Stimulated activated CD4-positive, alpha-beta T cell treated with anti-CD3 and anti-CD28 coated beads, Interleukin-1b, Interleukin-23, amount 100 ng/mL, for 24 hours (primary cell): ENCODE measurements at places on chromosomes 5 and 9.
A peak's percentile ranks its signal among the peaks of the same experiment; 100 is the strongest.

DNA sequence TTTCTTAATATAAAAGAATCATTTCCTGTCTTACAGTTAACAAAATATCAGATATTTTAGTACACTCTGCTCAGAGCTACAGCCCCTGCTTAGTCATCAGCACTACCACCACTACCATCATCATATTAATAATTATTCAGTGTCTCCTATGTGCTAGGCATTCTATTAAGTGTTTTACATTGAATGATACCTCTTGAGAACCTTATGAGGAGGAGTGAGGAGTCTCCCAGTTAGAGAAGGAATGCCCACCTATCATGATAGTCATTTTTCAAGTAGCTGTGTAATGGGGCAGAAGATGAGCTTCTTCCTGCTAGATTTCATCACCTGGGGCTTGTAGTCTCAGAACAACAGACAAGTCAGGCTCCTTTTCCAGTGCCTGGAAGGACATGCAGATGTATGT, 238.0 kb downstream of the TRIM32 start:
- DNase-seq: no peak

DNA sequence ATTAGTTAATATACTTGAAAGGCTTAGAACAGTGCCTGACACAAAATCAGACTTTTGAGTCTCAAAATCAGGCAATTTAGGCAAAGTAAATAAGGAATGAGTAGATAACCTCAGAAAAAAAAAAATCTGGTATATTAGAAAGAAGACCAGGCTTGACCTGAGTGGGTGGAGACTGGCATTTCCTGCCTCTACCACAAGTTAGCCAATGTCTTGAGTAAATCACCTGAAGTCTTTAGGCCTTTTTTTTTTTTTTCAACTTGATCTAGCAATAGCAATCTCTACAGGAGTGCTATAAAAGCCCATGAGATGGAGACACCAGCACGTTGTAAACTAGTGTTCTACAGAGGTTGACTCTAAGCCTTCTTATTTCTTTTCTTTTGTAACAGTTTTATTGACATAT, 104.2 kb upstream of the RASEF start:
- DNase-seq: no peak

DNA sequence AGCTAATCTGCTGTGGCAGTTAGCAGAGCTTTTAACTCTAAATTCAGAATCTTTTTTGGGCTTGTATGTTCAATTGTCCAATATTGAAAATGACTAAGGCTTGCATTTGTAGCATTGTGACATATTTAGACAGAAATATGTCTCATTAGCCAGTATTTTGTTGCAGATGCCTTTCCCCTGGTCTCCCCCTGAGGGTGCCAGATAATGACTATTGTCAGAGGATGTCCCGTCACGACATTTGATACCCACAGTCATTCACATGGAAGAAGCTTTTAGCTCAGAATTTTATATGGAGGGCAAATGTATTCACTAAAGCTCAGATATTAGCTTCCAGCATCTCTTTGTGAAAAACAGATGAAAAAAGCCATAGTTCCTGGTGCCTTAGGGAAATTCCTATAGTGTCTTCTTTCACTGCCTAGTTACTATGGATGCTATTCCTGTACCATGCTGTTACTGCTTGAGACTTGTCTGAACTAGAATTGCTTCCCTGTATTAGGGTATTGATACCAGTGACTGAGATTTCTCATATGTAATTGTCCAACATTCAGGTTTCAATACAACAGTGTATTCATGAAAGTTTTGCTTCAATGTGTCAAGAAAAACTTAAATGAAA, 96.2 kb downstream of the CCDC192 start:
- no peak for DNase-seq

DNA sequence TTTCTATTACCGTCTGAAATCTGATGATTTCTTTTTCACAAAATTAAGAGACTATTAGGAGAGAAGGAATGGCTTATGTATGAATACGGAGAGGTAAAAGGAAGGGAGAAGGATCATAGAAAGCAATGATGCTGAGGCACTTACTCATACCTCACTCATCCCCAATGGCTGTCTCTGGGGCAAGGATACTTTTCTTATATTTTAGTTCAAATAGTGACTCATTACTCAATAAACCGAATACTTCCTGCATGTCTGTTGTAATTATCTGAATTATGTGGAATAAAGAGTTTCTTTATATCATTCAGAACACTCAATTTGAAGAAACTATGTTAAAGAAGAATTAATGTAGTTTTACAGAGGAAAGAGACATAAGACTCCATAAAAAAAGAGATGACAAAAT, 284.5 kb upstream of the NUDT12 start:
- DNase-seq: no peak

GRCh38 chr5:59768152-59769040, 125.1 kb downstream of the PDE4D start:
- peak; percentile 2 for DNase-seq

DNA sequence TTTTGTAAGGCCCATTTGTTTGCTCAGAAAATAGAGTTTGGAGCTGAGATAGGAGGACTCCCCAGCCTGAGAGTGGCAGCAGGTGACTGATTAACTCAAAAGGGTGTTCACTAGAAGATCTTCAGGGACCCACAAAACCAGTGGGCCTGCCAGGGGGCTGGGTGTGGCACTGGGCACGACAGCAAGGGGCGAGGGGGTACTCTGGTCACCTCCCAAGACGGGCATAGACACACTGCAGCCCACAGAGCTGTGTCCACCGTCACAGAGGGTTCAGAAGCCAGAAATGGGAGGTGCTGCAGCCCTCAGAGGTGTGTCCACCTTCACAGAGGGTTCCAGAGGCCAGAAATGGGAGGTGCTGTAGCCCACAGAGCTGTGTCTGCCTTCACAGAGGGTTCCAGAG, 75.6 kb upstream of the CACNA1B start:
- no peak for DNase-seq

DNA sequence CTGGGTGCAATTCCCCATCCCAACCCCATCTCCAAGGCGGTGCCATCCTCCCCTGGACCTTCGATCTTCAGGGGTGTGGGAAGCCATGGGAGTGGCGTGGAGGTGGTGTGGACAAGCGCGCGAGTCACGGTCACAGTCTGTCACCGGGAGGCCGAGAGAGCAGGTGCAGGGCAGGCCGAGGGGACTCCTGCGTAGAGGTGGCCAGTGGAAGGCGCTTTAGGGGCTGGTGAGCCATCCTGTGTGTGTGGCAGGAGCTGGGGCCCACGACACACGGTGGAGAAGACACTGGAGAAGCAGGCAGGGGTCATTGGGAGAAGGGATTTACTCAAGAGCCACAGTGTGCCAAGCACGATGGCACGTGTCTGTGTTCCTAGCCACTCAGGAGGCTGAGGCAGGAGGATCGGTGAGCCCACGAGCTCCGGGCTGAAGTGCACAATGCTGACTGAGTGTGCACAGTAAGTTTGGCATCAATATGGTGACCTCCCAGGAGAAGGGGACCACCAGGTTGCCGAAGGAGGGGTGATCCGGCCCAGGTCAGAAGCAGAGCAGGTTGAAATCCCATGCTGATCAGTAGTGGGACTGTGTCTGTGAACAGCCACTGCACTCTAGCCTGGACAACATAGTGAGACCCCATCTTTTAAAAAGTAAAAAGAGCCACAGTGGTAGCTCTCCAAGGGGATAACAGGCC, 145.1 kb upstream of the PHYKPL start:
- DNase-seq: no peak

DNA sequence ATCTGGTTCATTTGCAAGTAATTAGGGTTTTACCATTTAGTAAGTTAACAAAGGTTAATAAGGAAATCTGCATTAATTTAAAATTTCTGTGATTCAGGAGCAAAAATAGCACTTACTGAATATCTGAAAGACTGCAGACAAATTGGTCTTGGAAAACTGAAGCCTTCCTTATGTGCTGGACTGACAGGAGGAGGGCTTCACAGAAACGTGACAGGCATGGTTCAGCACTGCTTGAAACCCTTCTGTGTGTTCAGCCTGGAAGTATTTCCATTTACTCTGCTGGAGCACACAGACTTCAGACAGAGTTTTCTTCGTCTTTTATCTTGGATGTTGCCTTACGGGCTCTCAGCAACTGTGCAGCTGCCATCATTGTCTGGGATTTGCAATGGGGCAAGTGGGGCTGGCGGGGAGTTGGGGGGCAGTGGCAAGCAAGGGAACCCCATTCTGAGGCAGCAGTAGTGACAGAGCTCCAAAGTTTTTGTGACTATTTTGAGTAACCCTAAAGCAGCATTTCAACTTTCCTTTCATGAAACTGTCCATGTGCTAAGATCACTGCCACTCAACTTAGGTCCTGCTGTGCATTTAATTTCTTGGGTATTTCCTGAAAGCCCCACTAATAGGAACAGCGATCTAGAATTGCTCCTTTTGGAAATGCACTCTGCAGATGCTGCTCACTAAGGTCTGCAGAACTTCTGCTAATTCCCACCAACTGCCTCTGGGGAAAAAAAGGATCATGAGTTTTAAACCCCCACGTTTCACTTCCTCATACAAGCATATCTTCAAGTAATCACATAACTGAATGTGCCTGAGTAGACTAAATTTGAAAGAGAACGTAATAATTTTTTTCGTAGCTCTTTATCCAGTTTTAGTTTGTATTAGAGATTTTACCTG, 56.6 kb downstream of the KCNN2 start:
- DNase-seq: no peak

- no peak for DNase-seq
Observed at GRCh38 chr5:174073122-174073660, 27.7 kb downstream of the NSG2 start.

- no peak for DNase-seq
Observed at GRCh38 chr5:9365512-9365911, 180.4 kb downstream of the SEMA5A start.

GRCh38 chr5:123659011-123659410, 147.0 kb downstream of the CSNK1G3 start:
- no peak for DNase-seq

GRCh38 chr5:38847559-38848347, 1.9 kb downstream of the OSMR start:
- no peak for DNase-seq
